ENCODE measurements at places on chromosomes 3 and 15. TPM values are rescaled to one million over a fixed set of nuclear protein-coding genes. Genes with fewer than 3 reads are reported as not detected.

DNA sequence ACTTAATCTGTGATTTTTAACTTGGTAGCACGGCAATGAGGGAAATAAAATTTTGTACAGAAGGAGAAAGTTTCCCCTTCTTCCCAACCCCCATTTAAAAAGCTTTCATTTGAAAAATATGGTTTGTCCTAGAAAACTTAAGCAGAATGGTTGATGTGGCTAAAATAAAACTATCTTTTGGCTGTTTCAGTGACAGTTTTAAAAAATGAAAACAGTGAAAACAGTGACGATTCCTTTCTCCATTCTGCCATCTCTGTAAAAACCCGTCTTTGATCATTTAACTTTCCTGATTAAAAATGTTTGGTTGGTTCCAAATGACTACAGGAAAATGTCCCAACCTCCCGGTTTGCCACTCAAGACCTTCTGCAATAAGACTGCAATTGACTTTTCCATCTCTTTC is 160.7 kb downstream of the EBLN2 start:
- H3K27me3 ChIP-seq: no peaks in the 10 kb centered on the region
- DNase-seq: no peak
- no peaks in the 10 kb centered on the region for H3K36me3 ChIP-seq
- no peaks in the 10 kb centered on the region for H3K4me1 ChIP-seq

GRCh38 chr3:137948400-137949072 is 61.4 kb upstream of the CLDN18 start:
- no peak overlapping the region for H3K27ac ChIP-seq
- no peaks in the 10 kb centered on the region for H3K4me1 ChIP-seq
- H3K27me3 ChIP-seq: no peaks in the 10 kb centered on the region

DNA sequence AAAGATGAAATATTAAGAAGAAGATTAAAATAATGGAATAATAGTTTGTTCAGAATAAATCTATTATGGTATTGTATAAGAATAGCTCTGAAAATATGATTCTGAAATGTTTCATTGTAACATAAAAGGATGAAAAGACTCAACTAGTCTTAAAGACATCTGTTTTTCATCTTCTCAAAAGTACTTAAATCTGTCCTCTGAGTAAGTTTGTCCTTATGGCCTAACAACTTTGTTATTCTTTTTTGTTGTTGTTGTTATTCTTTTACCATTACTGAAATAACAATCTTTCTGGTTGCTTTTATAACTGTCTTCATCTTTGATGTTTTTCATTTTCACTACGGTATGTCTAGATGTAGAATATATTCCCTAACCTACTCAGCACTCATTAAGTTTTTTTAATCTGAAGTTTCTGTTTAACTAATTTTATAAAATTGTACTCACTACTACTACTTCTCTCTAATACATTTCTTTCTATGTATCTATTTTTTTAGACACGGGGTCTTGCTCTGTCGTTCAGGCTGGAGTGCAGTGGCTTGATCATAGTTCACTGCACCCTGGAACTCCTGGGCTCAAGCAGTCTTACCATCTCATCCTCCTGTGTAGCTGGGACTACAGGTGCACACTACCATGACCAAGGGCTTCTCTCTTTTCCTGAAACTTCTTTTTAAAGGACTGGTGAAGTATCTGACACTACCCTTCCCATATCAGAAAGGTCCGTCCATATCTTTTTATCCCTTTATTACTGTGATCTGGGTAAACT is 240.7 kb downstream of the PCCB start:
- no peak overlapping the region for H3K4me3 ChIP-seq
- H3K4me1 ChIP-seq: no peaks in the 10 kb centered on the region
- no peak for DNase-seq
- H3K36me3 ChIP-seq: peaks cover 17% of the 10 kb centered on the region

DNA sequence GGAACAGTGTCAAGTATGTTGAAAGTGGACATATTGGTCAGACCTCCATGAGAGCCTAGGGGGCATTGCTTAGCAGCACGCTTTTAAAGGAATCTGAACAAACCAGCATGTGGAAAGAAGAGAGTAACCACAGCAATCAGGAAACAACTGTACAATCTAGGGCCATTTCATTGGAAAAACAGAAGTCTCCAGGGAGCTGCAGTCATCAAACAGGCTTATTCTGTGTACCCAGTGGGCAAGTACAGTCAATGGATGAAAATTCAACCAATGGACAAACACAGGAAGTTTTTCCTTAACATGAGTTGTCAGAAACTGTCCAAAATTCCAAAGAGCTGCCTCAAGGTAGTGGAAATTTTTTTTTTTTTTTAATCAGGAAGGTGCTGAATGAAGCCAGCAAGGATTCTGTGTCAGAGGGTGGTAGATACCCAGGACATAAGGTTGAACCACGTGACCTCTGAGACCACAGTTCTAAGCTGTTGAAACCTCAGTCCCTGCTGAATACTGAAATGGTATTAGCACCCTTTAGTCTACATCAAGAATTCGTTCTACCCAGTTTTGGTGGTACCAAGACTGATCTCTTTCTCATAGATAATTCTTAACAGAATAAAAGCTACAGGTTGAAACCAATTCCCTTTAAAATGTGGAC is 4.4 kb upstream of the DLG1 start:
- peaks cover 18% of the 10 kb centered on the region for H3K4me1 ChIP-seq
- no peak for DNase-seq
- H3K36me3 ChIP-seq: no peaks in the 10 kb centered on the region
- H3K27me3 ChIP-seq: peaks cover 16% of the 10 kb centered on the region
- no peak overlapping the region for H3K4me3 ChIP-seq

- H3K4me3 ChIP-seq: peak within 1 kb of the TSS; percentile 89
- H3K27ac ChIP-seq: peak within 1 kb of the TSS; percentile 99
- peaks cover 39% of the 10 kb centered on the region for H3K4me1 ChIP-seq
- no peaks in the 10 kb centered on the region for H3K27me3 ChIP-seq
- no peaks in the 10 kb centered on the region for H3K36me3 ChIP-seq
Observed at GRCh38 chr3:56683122-56683817, at the start of gene TASOR. TSS of gene TASOR (minus strand) at chr3:56683265. CDS start at chr3:56683006, 259 bp downstream.

GRCh38 chr3:194244167-194244566 is 107.0 kb downstream of the CPN2 start:
- no peak overlapping the region for H3K4me3 ChIP-seq
- no peaks in the 10 kb centered on the region for H3K4me1 ChIP-seq
- H3K27me3 ChIP-seq: peaks cover 11% of the 10 kb centered on the region
- no peaks in the 10 kb centered on the region for H3K36me3 ChIP-seq
- DNase-seq: no peak

- no peaks in the 10 kb centered on the region for H3K36me3 ChIP-seq
- no peaks in the 10 kb centered on the region for H3K4me1 ChIP-seq
- DNase-seq: no peak
- H3K27ac ChIP-seq: no peak overlapping the region
Observed at GRCh38 chr15:70210528-70210927, 112.8 kb upstream of the TLE3 start.

GRCh38 chr3:168431491-168431890 is 335.8 kb upstream of the GOLIM4 start:
- no peak for DNase-seq
- no peaks in the 10 kb centered on the region for H3K36me3 ChIP-seq
- H3K4me1 ChIP-seq: no peaks in the 10 kb centered on the region
- H3K27me3 ChIP-seq: no peaks in the 10 kb centered on the region

The KLHL40 gene
- polyA plus RNA-seq: not detected

The TMEM108 gene
- not detected for polyA plus RNA-seq

The CHRFAM7A gene
- polyA plus RNA-seq: 0.31 TPM

The C3orf22 gene
- not detected for polyA plus RNA-seq
